ENCODE measurements at places on chromosomes 13 and 19.

DNA sequence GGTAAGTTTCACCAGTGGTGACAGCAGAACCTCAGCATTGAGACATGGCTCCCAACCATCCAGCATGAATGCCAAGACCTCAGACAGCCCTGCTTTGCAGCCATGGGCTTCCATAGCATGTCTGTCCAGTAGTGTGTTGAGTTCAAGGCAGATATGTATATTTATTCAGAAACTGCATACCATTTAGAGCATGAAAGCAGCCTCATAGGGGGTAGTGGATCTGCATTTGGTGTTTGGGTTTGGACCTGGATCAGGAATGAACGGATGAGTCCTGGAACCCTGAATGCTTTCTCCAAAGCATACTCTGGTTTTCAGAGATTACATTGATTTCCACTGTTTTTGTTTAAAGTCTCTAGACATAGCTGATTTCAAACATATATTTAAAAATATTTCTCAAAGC lies 114.3 kb downstream of the ESD start:
- DNase-seq, result no peak

DNA sequence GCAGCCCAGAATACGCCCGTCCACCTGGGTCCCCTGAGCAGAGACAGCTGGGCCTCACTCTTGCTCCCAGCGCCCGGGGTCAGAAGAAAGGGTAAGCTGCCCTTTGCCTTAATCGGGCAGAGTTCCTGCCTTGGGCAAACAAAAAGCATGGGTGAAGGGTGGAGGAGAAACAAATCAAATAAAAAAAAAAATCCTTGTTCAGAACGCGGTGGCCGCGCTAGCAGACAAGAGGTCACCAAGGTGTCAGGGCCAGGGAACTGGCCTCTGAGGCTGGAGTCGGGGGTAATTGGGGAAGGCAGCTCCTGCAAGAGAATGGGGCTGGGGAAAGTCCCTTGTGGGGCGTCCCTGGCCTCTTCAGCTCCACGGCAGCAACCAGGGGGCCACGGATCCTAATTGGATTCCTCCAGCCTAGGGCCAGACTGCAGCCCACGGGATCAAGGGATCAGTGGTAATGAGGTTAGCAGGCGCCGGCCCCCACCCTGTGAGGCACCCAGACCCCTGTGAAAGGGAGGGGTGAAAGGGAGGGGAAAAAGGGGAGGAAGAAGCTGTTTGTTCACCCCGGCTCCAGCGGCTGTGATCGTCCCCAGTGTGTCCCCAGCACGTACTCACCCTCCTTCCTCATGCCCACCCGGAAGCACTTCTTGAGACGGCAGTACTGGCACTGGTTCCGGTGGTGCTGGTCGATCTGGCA lies 5.5 kb downstream of the NR2F6 start:
- no peak for DNase-seq

DNA sequence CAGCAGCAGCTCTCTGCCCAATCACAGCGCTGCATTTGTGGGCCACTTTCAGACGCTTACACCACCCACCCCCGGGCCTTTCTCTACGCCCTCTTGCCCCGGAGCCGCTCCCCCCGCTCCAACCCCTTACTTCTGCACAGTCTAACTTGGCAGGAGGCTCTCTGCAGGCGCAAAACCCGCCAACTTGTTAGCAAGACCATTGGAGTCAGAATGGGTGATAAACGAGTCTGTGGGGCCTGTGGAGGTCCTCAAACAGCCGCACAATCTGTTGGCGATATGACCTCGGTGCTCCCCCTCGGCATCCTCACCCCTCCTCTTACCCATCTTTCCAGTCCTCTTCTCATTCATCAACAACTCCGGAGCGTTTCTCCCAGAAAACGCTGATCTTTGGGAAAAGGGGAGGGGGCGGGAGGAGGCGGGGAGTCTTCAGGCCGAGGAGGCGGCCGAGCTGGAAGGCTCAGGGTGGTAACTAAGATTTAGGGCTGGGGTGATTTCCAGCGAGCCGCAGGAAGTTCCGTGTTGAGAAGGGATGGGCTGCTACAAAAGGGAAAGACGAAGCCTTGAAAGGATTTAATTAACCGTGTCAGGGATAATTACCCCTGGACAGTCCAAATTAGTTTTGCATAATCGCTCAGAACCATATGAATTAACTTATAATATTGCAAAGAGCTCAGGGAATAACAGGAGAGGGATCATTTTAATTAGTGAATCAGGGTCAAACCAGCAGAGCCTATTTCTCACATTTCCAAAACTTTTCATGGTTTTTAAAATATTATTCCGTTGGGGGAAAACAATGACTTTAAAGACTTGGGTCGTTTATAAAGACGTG lies 4.1 kb downstream of the SOX21 start:
- no peak for DNase-seq

- DNase-seq, result no peak
These were observed 367 bp downstream of the MFSD12 start for GRCh38 chr19:3556978-3557460.

DNA sequence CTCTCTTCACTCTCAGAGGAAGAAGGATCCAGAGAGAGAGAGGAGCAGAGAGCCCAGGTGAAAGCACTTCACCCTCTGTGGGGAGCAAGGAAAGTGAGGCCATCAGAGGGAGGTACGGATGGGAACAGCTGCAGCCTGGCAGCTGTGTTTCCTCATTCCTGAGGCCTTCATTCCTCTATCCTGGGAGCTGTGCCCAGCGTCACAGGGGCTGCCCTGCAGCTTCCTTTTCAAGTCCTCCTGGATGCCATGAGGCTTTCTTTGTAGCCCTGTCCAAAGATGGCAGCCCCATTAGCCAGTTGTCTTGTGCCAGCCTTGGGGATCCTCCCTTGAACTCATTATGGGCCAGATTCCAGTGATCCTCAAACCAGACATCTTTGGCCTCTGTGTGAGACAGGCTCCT lies 76.8 kb upstream of the PCDH8 start:
- DNase-seq, result no peak

- no peak for DNase-seq
These were observed 15.0 kb downstream of the NUFIP1 start for GRCh38 chr13:44974056-44974793.

DNA sequence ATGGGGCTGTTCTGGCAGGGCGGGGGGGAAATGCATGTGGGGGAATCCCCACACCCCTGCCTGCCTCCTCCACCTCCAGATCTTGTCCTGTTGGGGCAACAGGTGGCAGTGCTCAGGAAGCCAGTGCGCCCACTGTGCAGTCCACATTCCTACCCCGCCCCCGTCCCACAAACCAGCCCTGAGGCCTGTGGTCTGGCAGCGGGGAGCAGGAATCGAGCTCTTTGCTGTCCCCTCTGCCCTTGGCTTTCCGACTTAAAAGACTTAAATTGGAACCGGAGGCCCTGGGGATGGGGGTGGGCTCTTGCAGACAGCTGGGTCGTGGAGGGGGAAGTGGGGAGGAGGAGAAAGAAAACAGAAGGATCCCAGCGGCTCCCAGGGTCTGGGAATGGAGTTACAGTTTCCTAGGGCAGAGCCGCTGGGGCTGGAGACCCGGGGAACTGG lies 4.3 kb downstream of the NANOS3 start:
- DNase-seq, result no peak

- no peak for DNase-seq
These were observed 277.8 kb downstream of the FOXO1 start for GRCh38 chr13:40388617-40389016.

DNA sequence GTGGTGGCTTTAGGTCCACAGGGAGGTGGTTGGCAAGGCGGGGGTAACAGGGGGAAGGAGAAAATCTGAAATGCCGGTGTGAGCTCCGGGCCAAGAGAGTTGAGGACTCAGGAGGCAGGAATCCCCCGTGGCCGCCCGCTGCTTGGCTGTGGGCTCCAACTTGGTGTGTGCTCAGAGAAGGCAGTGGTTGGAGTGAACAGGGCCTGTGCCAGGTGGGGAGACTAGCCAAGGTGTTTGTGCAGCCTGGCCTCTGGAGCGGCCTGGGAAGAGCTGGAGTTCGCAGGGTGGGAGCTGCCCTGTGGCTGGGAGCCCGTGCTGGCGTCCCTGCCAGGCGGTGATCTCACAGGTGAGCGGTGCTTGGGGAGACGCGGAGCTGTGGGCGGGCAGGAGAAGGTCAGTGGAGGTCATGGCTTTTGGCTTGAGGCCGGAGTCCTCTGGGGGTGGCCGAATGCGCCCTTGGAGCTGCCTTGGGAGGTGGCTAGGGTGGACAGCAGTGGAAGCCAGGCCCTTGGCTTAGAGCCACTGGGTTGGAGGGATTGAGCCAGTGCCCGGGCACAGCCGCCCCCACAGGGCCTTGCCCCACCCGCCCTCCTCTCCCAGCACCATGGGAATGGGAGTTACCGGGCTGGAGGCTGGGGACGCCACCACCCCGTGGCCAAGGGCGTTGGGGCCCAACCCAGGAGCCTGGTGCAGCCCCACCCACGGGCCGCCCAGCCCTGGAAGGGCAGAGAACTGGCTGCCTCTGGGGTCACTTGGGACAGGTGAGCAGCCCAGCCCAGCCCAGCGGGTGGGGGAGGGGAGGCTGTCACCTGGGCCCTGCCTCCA lies 7.1 kb upstream of the CIRBP start:
- DNase-seq, result no peak

DNA sequence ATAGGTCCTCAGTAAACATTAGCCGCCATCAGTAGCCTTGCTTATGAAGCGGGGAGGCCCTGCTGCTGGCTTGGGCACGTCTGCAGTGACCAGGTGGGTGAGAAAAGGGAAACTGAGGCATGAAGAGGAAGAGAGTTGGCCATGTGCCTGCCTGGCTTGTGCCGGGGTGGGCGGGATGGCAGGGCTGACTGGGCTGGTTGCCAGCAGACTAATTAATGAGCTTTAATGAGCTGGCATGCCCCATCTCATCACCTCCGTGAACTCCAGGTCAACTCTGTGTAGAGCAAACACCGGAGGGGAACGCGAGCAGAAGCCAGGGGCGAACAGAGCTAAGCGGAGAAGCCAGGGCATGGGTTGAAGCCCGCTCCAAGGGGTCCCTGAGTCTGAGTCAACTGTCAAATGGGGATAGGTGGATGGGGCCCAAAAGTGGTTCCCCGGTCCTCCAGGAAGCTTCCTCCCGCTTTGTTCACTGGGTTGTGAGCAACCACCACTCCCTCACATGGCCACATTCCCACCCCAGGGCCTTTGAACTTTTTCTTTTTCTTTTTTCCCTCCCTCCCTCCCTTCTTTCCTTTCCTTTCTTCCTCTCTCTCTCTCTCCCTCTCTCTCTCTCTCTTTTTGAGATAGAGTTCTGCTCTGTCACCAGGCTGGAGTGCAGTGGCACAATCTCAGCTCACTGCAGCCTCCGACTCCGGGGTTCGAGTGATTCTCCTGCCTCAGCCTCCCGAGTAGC lies 8.7 kb downstream of the NR2F6 start:
- no peak for DNase-seq

DNA sequence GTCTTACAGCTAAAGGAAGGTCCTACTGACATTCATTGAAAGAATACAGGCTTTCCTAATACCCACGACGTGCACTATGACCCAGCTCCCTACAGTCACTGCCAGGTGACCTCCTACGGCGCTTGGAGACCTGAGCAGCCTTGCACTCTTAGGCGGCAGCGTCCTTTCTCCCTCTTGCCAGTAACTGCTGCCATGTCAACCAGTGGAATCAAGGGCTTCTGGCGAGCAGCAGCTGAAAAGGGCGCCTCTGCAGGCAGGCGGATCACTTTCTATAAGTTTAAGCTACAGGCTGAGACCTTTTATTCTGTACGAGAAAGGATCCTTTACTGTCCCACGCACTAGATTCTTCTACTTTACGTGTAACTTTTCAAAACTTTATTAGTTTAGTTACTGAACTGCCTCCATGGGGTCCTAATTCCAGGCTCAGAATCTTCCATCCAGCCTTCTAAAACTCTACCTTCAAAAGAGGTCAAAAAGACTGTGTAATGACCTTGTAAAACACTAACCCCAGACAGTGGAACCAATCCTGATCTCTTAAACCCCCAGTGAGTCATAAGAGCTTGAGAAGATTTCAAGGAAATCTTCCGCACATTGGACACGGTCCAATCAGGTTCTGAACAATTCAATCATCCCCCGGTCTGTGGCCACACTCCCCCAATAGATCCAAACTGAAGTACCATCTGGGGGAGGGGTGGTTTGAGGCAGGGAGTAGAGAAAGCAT lies 1.9 kb downstream of the KCTD12 start:
- DNase-seq, result no peak

GRCh38 chr19:53156850-53157249 lies 2.0 kb downstream of the ZNF347 start:
- DNase-seq, result no peak

- no peak for DNase-seq
These were observed 24.6 kb upstream of the SEMA6B start for GRCh38 chr19:4583961-4584669.

DNA sequence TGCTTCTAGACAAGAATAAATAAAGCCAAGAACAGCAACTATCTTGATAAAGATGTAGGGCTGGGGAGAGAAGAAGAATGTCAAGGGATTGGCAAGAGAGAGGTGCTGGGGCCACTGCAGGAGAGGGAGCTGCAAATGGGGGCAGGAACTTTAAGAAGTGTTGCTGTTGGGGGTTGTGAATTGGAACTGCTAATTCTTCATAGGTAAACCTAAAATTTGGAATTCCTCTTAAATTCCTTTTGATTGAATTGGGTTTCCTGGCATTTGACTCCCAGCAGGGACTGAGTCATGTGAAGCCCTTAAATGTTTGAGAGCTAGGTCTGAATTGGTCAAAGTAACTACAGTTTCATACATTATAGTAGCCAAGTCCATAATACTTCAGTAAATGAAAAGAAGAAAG lies 305.6 kb upstream of the TMTC4 start:
- DNase-seq, result no peak

DNA sequence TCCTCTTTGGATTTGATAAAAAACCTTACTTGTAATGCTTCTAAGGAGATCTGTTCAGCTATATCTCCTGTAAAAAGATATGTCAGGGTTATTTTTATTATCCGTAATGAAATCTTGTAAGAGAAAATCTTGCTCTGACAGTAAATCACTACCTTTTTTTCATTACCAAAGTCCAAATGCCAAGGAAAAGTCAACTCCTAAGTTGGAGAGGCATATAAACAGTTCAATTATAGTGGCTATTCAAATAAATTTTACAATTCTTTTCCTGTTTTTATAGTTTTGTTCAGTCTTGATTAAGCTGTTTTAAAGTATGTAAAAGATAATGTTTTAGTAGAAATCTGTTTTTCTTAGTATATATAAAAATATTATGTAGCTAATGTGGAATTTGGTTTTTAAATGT lies 9.0 kb downstream of the KCTD4 start:
- no peak for DNase-seq

- DNase-seq, result no peak
These were observed 257.4 kb upstream of the SLITRK1 start for GRCh38 chr13:84139561-84140158.

GRCh38 chr19:51572908-51573307 lies 1.8 kb downstream of the ZNF175 start:
- no peak for DNase-seq

GRCh38 chr13:30381049-30381448 lies 41.2 kb upstream of the UBE2L5 start:
- DNase-seq, result no peak

DNA sequence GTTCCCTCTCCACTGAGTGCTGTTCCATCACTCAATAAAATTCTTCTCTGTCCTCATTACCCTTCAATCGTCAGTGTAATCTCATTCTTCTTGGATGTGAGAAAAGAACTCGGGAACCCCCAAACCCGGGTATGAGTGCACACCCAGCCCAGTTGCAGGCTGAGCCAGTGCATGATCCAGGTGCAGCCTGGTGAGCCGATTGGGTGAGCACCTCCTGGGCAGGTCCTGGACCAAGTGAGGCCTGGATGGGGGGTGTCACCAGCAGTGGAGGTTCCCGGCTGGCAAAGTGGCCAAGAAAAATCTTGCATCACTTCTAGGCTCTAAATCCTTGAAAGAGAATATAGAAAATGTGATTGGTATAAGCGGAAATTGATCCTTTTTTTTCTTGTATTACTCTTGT lies 878.8 kb upstream of the KLHL1 start:
- no peak for DNase-seq
